ENCODE measurements at places on chromosomes 1 and 21.

DNA sequence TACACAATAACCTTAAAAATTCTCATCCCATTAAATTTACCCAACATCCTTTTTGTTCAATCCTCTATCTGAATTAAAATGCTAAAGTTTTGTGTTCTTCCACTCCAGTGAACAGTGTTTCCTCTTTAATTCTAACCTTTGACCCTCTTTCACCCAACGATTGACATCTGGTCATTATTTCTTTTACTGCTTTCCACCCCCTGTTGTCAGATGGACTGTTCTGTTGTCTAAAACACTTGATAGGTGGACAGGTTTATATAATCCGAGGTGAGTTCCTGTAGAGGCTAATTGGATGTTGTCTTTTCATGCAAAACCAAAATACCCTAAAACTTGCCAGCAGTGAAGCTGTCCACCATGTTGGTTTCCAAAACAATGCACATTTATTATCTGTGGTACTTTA, 73.4 kb upstream of the SERTAD4 start:
- no peak for DNase-seq

DNA sequence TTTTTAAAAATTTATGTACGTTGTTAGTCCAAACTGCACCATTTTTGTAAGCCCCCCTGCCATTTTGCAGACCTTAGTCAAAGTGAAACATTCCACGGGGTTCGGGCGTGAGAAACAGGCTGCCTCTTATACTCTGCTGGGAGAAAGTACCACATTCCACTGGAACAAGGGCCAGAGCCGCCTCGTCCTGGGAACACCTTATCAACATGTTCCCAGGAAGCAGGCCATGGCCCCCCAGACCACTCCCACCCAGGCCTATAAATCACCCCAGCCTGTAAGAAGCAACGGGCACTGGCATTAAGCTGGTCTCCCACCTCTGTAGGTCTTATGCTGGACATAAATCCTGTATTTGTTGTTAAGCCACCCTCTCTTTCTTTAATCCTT, 854 bp upstream of the ZRANB2 start:
- no peak for DNase-seq

GRCh38 chr1:44417351-44418021, 12.4 kb downstream of the RNF220 start:
- no peak for DNase-seq

GRCh38 chr1:73671530-73671929, 526.4 kb downstream of the LRRIQ3 start:
- no peak for DNase-seq

- DNase-seq: no peak
Observed at GRCh38 chr1:184078564-184079249, 27.2 kb downstream of the TSEN15 start.

DNA sequence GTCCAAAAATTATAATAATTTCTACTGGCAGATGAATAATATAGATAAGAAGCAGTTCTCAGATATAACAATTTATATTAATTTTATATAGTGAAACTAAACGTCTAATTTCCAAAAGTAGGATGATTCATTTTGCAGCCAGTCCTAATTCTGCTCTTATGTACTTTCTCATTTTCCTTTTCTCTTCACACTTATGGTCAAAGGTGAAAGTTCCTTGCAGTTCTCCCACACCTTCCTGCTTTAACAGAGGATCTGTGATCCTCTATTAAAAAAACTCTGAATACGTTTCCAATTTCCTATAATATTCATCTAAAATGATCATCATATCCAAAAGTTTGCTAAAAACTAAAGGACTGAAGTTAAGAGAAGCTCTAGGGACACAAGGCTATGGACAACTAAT, 78.5 kb downstream of the KIFAP3 start:
- DNase-seq: no peak

- no peak for DNase-seq
Observed at GRCh38 chr1:152964536-152964935, 5.9 kb upstream of the SPRR4 start.

DNA sequence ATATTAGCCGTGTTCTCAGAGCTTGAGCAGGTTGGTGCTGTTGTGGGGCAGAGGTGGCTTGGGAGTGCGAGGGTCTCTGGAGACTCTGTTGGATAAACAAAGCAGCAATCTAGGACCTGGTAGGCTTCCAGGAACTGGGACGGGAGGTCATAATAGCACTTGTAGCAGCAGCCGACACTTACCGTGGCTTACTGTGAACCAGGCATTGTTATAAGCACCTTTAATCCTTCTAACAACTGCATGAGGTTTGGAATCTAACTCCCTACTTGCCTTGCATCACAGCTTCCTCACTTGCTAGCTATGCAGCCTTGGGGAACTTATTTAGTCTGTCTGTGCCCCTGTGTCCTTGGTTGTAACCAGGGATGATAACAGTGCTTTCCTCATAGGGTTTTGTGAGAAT, 94.9 kb downstream of the NAV1 start:
- no peak for DNase-seq

GRCh38 chr1:225526878-225527277, 99.0 kb upstream of the LBR start:
- no peak for DNase-seq

DNA sequence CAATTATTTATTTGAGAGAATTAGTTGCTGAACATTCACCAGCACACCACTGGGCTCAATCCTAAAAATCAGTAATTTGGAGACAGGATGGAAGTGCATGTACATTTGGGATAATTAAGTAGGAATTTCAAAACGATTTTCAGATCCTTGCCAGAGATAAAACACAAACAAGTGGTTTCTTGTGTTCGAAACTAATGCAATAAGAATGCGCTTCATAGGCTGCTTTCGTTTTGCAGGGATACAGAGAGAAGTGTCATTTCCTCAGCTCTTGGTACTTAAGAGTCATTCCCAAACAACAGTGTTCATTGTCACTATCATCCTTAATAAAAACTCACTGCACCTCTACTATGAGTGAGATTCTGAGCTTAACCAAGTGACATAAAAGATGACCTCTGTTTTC, 20.6 kb upstream of the USP24 start:
- DNase-seq: no peak

- no peak for DNase-seq
Observed at GRCh38 chr1:50421768-50422674, 1.2 kb downstream of the DMRTA2 start.

DNA sequence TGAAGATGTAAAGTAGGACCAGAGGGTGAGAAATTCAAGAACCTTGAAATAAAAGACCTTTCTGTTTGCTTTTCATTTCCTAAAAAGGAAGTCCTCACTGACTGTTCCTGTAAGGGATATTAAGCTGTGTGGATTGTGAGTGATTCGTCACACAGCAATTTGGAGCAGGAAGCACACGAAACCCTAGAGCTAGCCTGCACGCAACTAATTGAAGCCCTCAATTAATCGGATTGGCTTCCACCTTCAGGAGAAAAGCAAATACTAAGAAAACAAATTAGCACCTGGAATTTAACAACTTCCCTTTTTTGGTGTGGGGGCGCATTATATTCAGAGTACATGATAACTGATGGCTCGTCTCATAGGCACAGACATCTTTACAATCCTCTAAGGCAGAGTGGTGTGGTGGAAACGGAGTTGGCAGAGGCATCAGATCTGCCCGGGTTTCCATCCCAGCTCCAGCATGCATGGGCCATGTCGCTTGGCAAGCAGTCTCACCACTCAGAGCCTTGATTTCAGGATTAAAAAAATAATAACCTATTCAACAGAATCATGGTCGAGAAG, 95.2 kb downstream of the KCNJ15 start:
- DNase-seq: no peak

GRCh38 chr21:28763809-28764418, 228.8 kb downstream of the LTN1 start:
- no peak for DNase-seq

- DNase-seq: no peak
Observed at GRCh38 chr1:225462714-225463574, 35.1 kb upstream of the LBR start.

- DNase-seq: no peak
Observed at GRCh38 chr1:220430059-220430458, 97.9 kb upstream of the MARK1 start.

All from activated CD8-positive, alpha-beta memory T cell treated with anti-CD3 and anti-CD28 coated beads for 48 hours (primary cell).